ENCODE measurements at places on chromosomes 2 and 18.

DNA sequence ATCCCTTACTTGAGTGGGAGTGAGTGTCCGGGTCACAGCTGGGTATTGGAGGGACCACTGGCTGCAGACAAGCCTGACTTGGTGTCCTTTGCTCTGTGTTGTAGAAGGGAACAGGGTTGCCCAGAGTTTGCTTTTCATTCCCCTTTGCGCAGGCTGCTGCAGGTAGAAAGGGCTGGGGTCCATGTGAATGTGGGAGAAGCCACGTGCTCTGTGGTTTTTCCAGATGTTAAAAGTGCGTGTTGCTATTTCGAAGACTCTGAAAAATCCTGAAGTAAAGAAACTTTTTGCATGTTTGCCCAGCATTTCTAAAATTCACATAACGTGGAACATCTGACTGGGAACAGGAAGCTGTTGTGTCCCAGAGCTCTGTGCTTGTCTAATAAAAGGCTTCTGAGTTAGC lies 28.8 kb downstream of the GLI2 start:
- DNase-seq, result no peak

- DNase-seq, result peak; percentile 71
These were observed 61.4 kb downstream of the TGOLN2 start for GRCh38 chr2:85266146-85267041.

DNA sequence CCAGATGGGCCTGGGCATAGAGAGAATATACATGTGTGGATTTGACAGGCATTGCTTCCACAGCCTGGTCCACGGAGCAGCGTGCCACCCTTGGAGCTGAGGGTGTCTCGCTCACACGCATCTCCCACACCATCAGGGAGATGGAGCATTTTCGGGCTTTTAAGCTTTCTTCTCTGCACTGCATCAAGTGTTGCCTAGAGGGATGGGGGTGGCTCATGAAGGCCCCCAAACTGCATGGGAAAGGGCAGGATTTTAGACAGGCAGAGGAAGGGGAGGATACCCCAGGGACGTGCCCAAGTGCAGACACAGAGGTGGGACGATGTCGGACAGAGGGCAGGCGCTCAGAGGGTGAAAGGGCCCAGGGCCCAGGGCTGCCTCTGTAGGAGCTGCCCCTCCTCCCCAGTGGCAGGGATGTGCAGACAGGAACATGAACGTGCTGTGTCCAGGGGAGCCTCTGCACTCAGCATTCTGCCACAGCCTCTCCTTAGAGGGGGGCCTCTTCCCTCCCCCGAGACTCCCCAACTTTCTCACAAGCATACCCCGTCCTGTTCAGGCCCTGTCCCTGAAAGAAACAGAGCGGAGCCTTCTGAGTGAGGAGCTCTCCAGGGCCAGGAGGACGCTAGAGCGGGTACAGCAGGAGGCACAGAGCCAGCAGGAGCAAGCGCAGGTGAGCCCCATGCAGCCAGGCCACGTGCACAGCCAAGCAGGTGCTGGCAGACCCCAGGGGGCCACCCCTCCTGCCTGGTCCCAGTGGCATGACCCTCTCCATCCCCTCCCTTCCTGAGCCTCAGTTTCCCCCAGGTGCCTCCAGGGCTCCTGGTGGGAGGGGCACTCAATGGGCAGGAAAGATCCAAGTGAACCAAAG lies 42.9 kb upstream of the SNED1 start:
- DNase-seq, result no peak

DNA sequence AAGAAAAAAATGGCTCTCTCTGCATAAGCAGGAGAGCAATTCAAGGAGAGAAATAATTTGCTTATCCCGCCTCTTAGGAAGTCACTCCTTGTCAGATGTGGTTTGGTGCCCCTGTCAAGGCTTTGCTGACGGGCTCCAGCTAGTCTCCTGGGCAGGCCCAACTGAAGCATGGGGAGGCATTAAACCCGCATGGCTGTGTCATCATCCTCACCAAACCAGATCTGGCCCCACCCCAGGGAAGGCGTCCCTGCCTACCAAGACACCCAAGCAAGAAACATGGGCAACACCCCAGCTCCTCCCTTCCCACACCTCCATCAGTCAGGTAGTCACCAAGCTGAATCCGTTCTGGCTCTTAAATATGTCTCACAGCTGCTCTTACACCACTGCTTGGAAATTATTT lies 108.0 kb downstream of the SGPP2 start:
- DNase-seq, result no peak

GRCh38 chr2:193199322-193199721 lies 1004.6 kb upstream of the TMEFF2 start:
- DNase-seq, result no peak

DNA sequence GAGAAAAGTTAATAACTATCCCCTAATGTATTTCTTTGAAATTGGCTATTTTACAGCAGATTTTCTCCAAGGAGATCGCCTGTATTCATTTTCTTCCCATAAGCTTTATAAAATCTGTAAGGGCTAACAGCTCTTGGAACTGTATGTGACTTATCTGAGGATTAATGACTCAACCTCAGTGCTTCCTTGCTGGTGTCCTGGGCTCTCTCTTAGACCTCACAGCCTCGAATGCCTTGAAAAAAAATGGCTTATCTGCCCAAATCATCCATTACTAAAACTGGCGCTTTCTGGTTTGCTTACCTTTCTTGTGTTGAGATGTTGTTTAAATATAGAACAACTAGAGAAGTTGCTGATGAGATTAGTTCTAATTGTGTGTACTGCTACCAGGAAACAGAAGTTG lies 713.6 kb downstream of the SLC4A3 start:
- DNase-seq, result no peak

DNA sequence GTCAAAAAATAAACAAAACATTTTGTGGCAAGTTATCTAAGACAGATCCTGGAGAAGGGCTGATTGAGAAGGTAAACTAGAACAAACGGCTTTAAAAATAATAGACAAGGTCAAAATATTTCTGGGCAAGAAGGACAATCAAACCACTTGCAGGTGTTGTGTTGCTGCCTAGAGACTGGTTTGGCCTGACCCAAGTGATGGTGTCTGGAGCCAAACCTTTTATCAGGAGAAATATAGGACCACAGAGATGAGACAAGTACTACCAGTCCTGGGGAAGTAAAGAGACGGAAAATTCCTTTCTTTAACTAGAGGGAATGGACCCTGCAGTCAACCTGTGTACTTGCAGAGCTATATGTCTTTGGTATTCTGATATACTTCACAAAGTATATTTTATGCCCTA lies 44.2 kb downstream of the PLCL1 start:
- DNase-seq, result no peak

DNA sequence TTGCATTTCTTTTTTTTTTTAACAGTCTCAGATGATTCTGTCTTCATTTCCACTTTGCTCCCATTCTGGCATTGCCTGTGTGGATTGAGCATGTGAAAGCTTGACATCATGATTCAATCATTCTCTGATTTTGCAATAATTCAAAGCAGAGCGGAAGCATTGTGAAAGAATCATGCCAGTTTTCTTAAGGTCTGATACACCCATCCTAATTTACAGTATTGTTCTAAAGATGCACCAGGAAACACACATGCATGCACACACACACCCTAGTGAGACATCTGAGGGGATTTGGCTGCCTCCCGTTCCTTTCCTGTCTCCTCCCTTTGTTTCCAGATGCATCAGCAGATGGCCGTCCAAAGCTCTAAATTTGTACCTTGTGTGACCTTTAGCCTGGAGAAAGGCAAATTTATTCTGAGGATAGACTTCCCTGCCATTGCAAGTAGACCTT lies 97.3 kb downstream of the FMNL2 start:
- no peak for DNase-seq

DNA sequence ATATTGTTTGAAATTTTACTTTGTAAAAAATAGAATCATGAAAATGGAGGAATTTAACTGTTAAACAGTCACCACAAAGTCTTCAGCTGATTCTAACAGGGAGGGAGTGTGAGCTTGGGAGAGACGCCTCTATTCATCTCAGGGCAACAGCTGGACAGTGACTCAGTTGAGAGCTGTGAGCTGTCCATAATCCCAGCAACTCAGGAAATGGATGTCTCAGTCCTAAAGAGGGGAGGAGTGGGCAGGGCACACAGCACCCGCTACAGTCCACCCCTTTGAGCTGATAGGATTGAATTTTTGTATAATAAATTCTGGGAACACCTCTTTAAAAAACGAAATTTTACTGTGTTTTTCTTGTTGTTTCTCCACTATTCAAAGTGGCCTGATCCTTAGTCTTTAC lies 255.1 kb upstream of the THUMPD2 start:
- DNase-seq, result no peak

- DNase-seq, result no peak
These were observed 14.1 kb upstream of the HOXD1 start for GRCh38 chr2:176174382-176174823.

DNA sequence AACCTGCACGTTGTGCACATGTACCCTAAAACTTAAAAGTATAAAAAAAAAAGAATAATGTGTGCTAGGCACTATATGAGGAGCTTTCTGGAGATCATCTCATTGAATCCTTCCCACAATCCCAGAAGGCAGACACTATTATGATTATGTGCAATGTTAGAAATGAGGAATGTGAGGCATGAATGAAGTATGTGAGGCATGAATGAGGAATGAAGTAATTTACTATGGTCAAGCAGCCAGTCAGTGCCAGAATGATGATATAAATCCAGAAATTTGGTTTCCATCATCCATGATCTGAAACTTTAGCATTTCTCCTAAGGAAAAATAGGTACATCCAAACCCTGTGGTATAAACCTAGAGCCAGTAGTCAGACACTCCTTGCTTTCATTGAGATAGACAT lies 42.0 kb downstream of the CCDC148 start:
- DNase-seq, result no peak

GRCh38 chr2:58137221-58137620 lies 90.6 kb downstream of the VRK2 start:
- no peak for DNase-seq

DNA sequence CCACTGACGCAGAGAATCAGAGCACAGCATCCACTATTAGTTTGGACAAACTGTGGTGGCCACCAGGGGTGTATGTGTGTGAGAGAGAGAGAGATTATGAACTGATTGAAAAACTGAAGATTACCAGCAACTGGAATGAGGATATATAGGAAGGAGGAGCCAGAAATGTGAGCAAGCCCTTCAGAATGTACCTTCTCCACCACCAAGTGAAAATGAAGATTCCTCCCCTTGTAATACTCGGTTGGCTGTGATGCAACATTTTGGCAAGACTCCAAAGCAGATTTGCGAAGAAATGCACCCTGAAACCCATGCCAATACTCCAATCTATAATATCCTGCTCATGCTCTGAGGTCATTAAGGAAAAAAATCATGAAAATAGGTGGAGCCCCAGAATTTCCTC lies 121.2 kb upstream of the SLC35G4 start:
- no peak for DNase-seq

GRCh38 chr2:150526827-150527226 lies 39.4 kb upstream of the RND3 start:
- no peak for DNase-seq

- DNase-seq, result no peak
These were observed 31.3 kb downstream of the CYP27C1 start for GRCh38 chr2:127188797-127189196.

- DNase-seq, result no peak
These were observed 245.0 kb downstream of the PTGR3 start for GRCh38 chr18:74963820-74964446.

- DNase-seq, result no peak
These were observed 11.4 kb downstream of the MYO5B start for GRCh38 chr18:50183556-50183955.

All from stimulated activated CD4-positive, alpha-beta T cell treated with anti-CD3 and anti-CD28 coated beads, TNF-alpha, amount 100 ng/mL, for 24 hours (primary cell).